ENCODE measurements at places on chromosomes 1 and 21.

GRCh38 chr1:60145771-60146170 lies 72.2 kb upstream of the C1orf87 start:
- DNase-seq, result no peak

DNA sequence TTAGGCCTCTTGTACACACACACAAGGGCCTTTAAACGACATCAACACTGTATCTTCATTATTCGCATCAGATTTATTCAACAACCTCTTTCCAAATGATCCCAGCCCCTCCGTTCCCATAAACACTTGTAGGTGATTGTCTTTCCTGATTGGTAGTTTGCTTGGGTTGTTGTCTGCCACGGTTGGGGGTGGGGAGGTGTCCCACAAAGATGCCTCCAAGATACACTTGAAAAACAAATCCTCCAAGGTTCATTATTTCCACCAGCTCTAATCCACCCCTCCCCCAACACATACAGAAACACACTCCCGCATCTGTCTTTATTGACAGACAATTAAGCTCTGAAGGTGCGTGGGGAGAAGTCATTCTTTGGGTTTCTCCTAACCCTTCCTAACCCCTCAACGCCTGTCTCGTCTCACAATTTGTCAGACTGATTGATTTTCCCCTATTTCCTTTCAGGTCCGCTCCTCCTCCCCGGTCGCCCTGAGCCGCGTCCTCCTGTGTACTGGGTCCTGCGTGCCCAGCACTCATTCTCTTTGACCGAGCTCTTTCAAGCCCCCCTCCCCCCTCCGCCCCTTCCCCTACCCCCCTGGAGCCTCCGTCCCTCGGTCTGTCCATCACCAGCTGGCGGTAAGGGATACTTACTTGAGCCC lies 1.4 kb downstream of the WDR26 start:
- DNase-seq, result no peak

DNA sequence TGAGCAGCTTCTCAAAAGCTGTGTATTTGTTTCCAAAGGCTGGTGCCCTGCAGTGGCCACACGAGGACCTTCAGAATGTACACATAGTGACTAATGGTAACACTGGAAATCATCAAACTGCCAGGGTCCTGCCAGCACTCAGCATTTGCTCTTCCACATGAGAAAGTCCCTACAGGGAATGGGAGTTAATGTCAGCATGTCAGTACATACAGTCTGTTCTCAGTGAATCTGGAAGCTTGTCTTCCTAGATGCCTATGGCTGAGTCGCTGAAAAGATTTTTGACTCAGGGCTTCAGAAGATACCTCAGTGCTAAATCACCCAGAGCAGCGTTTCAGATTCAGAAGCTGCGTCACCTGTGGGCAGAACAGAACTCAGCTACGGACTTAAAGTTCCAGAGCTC lies 108.2 kb downstream of the CDC7 start:
- DNase-seq, result no peak

DNA sequence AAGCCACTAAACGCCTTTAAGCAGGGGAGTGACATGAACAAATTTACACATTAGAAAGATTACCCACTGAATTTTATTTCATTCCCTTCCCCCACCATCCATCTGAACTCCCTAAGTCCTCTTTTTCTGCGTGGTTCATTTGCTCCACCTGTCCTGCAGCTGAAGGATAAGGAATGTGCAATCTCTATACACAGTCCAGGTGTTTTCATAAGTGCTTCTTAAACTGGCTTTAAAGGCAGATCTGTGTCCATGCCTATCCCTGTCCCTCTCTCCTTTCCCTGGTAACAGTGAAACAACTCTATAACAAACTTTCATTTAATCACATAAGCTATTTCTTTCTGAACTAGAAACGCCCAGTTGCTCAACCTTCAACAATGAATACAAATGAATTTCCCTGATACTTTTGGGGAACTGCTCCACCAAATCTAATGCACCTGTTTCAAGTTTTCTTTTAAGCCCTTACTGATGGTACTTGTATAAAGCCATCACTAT lies 8.4 kb downstream of the GSTM3 start:
- DNase-seq, result no peak

DNA sequence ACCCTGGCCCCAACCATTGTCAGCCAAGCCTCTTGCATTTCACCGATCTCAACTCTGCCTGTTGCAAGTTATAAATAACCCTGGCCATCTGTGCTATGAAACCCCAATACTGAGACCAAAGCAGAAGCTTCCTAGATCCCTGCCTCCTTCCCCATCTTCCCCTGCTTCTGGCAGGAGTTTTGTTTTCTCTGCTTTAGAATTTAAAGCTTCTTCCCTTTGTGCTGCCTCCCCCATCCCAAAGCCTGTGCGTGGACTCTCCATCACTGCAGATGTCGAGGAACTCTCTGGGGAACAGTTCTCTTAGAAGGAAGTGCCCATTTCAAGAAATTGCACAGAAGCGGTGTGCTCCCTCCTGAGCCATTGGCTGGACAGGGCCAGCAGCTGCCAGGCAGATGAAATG lies 17.4 kb upstream of the MYOG start:
- DNase-seq, result no peak

GRCh38 chr21:31260790-31261189 lies 83.3 kb downstream of the TIAM1 start:
- DNase-seq, result no peak

DNA sequence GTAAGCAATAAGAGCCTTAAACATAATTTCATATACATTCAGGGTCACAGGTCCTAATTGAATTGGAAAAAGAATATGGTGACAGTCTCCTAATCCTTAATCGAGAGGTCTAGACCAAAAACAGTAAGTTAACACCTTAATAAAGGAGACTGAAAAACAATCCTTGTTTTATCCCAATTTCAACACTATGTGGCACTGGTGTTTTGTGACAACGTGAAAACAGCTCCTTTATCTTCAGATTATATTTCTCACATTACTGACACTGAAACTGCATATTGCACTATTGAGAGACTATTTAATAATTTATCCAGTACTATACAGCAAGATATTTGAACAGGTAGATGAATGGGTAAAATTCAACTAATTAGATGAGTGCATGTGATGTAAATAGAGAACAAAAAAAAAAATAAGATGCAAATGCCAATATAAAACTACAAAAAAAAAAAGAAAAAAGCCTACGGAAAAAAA lies 34.1 kb downstream of the TP53BP2 start:
- DNase-seq, result no peak

All from NCI-H1436 treated with DMSO at 0.1 percent for 48 hours (cell line).